ENCODE measurements at places on chromosomes 12 and 14.

DNA sequence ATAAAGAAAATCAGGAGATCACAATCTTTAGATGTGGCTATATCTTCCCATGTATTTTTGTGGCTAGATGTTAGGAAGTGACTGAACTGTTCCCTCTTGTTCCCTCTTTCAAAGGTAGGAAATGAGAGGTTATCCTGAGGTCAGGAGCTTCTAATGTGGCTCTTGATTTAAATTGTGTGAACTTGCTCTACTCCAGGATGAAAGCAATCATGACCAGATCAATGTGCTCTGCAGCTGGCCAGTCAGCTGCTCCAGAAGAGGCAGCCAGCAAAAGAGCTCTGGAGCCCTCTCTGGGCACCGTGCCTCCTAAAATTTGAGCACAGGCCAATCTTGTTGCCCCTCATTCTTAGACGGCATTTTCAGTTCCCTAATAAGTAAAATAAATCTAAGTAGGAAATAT is 32.0 kb downstream of the CDK17 start:
- DNase-seq: no peak

DNA sequence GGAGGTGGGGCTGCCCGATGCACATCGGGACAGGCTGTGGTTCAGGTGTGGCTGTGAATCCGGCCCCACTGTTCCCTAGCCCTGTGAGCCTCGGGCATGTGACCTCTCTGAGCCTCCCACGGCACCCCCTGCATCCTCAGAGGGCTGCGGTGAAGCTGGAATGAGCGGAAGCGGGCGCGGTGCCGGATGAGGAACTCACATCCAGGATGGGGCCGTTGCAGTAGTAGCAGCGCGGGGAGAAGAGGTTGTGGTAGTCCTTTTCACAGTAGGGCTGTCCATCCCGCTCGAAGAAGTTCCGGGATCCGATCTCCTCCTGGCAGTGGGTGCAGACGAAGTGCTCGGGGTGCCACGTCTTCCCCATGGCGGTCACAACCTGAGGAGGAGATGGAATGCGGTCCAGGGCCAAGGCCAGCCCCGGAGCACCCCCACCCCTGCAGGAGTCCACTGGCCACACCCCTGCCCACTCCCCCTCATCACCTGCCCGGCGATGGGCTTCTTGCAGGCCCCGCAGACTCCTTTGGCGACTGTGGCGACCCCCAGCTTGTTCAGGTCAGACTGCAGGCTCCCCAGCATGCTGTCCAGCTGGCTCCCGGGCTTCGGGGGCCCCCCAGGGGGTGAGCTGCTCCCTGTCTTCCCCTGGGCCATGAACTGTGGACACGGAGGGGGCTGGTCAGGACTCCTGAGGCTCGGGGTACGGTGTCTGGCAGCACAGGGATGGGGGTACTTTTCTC is 13.9 kb upstream of the RPLP0 start:
- no peak for DNase-seq

DNA sequence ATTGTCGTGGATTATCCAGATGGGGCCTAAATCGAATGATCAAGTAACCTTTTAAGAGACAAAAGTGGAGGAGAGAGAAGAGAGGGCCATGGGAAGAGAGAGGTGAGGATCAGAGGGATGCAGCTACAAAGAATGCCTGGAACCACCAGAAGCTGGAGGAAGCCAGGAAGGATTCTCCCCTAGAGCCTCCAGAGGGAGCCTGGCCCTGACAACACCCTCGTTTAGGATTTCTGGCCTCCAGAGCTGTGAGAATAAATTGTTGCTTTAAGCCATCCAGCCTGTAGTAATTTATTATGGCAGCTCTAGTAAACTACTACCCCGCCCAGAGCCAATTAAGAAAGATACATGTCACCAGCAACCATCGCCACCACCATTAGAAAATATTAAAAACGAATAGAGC is 46.2 kb upstream of the GSC start:
- DNase-seq: no peak

DNA sequence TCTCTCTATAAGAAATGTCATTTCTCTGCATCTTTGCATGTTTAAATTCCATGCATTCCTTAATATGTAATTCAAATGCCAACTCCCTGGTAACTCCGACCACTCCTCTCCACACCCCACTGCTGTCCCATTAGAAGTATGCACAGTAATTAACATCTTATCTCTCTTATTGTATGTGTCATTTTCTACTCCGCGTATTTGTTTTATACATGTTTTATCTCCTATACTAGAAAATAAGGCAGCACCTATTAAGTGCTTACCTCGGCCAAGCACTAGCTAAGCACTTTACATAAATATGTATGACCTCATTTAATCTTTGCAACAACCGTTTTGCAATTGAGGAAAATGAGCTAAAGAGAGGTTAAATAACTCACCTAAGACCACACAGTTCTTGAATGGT is 469.8 kb downstream of the BCAT1 start:
- no peak for DNase-seq

- DNase-seq: no peak
Measured at GRCh38 chr12:13282861-13283260, 86.3 kb downstream of the EMP1 start.

DNA sequence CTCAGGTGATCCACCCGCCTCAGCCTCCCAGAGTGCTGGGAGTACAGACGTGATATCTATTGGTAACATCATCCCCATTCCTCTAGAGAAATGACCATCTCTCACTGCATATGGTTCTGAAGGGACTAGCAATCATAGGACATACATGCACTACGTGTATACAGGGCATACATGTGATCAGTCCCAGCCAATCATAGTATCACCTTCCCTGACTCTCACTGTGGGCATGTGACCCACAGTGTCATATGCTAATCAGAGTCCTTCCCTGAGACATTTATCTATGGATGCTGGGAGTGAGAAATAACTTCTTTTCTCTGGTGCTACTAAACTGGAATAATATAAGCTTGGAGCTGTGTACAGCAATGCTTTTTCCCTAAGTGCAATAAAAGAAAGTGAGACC is 12.1 kb upstream of the FBXW8 start:
- DNase-seq: no peak

DNA sequence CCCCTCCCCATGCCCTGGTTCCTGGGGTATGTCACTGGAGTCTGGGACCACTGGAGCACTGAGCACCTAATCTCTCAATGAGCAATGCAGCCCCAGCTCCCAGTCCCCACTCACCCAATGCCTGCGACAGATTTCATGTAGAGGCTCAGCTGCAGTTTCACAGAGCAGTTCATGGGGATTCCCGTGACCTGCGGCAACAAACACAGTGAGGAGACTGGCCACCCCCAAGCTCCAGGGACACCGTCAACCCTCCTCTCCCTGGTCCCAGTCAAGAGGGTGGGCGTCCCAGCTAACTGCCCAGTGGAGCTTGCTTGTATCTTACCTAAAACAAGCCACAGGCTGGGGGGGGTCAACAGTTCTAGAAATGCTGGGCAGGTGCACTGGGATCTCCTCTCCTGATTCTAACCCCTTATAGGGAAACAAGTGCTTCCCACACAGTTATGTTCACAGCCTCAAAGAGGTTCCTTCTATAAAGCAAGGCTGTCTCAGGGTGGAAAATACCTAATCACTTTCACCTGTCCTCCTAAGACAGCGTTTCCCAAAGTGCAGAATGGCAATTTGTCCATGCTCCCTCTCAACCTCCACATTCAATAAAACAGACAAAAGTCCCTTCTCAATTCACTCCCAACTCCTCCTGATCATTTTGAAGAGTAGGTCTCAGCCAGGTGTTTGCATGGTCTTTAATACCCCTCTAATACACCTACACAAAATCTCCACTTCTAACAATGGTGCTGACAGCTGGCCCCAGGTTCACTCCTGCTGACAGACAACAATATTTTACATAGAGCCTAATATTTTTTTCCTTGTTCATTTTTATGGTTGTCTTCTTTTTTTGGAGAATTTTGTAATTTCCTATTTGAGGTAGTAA is 68.3 kb downstream of the SCARB1 start:
- DNase-seq: no peak

GRCh38 chr12:3700861-3701260 is 52.0 kb downstream of the CRACR2A start:
- DNase-seq: no peak

DNA sequence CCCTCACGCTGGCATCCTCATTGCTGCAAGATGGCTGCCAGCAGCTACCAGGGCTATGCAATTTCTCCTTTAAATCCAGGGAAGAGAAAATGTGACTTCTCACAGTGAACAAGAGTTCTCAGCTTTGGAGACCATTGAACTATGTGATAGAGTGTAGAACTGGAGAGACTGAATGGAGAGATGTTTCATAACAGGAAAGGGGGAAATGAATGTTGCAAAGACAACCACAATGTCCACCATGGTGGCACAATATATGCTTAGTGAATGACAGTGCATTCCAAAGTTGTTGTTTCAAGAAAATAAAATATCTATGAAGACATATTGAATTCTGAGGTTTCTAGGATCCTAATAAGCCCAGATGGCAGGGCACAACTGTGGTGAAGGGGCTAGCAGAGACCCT is 13.2 kb upstream of the COCH start:
- DNase-seq: no peak

- DNase-seq: no peak
Measured at GRCh38 chr12:68962877-68963855, 30.2 kb upstream of the CPM start.

GRCh38 chr12:30822385-30823155 is 67.8 kb upstream of the CAPRIN2 start:
- peak; percentile 38 for DNase-seq

DNA sequence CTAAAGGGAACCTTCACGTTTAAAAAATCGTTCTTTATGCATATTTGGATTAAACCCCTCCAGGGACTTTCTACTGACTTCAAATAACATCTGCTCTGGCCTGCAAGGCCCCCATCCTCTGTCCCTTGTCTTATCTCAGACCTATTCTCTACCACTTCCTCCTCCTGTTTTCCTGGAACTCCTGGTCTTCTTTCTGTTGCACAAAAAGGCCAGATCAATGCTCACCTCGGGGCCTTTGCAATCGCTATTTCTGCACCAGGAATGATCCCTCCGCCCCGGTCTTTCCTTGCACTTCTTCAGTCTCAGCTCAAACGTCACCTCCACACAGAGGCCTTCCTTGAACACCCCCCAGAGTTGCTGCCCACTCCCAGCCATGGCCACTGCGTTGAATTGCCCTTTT is 57.6 kb upstream of the BEGAIN start:
- DNase-seq: no peak

DNA sequence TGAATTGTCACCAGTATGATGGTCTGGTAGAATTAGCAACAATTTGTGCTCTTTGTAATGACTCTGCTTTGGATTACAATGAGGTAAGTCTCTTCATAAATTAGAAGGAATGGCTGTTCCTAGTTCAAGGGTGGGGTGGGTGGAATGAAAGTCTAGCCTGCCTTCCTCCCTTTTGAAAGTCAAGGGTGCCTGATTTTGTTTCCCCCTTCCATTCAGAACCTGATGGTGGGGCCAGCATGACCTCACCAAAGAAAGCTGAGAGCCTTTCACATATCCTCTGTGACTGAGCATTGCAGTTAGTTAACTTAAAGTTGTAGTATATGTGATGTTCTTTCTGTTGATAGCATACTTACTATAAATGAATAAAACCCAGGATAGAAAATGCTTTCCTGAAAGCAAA is 52.2 kb downstream of the ATP2A2 start:
- DNase-seq: no peak

- no peak for DNase-seq
Measured at GRCh38 chr12:111870706-111871105, 28.7 kb downstream of the MAPKAPK5 start.

- no peak for DNase-seq
Measured at GRCh38 chr12:47889040-47889439, 15.8 kb downstream of the VDR start.

DNA sequence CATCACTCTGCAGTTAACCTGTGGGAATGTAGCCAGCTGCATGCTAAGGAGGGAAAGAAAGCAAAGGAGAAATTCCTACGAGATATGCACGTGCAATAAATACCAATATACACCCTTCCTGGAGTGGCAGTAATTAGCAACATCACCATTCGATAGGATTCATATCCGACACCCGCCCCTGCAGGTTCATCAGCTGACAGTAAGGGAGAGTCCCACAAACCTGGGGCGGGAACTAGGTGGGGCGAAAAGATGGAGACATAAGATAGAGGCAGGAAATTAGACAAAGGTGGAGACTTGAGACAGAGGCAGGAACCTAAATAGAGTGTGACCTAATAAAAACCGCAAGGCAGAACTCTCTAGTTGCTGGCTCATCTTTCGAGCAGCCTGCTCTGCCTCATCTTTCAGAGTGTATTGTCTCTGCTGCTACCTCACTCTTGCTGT is 51.6 kb downstream of the PLEKHG3 start:
- no peak for DNase-seq

DNA sequence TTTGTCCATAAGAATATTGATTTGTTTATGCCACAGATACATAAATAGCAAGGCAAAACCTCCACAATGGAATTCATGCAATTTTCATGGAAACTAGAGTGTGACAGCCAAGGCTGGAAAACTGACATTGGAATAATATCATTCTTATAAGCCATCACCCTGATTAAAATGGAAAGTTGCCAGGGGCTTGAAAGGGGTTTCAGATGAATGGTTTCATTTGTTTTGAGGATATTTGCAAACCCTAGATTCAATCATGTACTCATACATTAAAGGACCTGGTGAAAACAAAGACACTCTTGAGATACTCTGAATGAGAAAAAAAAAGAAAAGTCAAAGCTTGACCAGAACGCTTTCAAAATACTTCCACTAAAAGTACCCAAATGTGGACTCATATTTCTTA is 205.7 kb downstream of the DIO2 start:
- no peak for DNase-seq

GRCh38 chr12:108234158-108234557 is 105.0 kb downstream of the CMKLR1 start:
- no peak for DNase-seq

DNA sequence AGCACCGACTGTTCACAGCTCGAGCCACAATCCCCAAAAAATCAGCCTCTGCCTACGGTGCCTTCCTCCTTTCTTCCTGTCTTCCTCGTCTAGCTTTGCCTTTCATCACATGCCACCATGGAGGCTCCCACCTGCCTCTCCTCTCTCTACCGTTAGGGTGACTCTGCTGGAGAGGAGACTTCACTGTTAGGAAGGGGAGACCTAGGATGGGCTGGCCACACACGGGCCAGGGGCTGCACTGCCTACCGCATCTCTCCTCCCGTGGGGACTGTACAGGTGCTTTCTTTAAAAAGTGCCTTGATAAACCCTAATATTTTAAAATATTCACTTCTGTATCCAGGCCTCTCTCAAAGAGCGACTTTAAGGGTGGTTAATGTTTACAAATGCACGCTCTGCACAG is 1104.7 kb downstream of the BCL11B start:
- DNase-seq: no peak

DNA sequence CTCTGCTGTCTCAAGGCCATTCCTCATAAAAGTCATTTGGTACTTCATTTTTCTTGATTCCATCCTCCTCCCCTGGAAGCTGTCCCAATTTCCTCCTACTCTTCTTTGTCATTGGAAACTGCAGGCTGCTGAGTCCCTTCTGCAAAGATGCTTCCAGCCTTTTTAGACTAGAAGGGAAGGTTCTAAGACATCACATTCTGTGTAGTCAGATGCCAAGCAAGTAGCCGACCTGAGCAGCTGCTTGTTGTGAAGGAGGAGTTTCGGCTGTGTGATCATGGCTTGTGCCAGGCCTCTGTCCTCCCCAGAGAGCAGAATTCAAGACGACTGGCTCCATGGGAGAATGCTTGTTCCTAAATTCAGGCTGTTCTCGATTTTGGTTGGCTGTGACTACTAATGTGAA is 8.7 kb downstream of the RFC5 start:
- no peak for DNase-seq

All from GM12892 (cell line).